Activated effector memory CD4-positive, alpha-beta T cell treated with Interleukin-2 at 50 U/mL for 16 hours (primary cell): ENCODE measurements at places on chromosomes 11 and 22.

DNA sequence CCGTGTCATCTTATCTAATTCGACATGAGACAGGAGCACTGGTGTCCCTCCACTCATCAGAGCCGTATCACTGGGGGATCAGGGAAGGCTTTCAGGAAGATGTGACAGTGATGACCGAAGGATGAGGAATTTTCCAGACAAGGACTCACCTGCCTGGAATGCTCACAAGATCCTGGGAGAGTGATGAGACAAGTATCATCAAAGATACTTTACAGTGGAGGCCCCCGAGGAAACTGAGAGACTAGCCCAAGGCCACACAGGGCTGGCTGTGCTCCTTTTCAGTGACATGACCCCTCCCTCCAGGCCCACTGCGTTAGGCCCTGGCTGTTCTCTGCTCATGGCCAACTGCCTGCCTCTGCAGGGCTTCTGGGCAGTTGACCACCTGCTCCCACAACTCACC, 13.0 kb downstream of the CLPB start:
- DNase-seq = no peak

DNA sequence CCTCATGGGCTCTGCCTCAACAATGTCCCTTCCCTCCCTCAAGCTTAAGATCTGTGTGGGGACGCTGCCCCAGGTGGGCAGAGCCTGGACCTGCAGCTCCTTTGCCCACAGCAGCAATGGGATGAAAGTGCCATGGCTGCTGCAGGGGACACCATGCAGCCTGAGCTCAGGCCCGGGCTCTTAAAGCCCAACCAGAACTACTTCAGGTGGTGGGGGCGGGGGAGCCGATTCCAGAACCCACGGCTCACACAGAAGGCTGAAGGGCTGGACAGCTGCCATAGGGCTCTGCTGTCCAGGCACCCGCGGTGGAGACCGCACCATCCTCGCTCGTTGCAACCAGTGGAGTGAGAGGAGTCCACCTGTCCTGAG, 12.5 kb downstream of the CHID1 start:
- no peak for DNase-seq

DNA sequence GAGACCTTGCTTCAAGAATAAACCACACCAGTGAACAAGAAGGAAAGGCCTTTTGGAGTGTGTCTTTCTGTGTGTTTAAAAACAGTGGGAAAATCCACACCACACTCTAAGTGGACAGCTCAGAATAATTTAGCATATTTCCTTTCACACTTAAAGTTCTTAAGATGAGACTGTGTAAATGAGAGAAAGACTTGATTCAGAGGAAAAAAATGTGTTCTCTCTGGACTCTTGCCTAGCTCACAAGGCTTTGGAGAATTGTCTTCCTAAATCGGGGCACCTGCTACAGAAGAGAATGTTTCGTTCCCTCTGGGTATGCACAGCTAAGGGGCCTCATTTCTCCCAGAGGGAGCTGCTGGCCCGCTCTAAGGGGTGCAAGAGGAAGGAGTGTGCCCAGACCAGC, 28.4 kb upstream of the CRTAM start:
- no peak for DNase-seq

DNA sequence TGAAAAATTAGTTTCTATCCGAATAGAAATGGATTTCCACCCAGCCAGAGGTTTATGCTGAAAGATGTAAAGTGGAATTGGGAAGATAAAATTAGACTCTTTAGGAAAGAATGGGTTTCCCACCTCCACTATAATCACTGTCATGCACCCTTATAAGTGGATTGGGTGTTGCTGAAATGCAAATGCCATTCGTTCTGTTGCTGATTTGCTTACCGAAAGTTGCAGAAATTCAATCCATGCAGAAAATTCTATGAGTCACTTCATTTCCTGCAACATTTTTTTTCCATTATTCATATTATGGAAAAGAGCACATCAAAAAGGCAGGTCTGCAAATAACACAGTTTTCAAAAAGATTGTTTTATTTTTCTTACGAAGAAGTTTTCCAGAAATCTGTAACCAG, 65.6 kb downstream of the LDLRAD3 start:
- DNase-seq = no peak

- no peak for DNase-seq
Observed at GRCh38 chr22:46009730-46010129, 32.8 kb upstream of the WNT7B start.

DNA sequence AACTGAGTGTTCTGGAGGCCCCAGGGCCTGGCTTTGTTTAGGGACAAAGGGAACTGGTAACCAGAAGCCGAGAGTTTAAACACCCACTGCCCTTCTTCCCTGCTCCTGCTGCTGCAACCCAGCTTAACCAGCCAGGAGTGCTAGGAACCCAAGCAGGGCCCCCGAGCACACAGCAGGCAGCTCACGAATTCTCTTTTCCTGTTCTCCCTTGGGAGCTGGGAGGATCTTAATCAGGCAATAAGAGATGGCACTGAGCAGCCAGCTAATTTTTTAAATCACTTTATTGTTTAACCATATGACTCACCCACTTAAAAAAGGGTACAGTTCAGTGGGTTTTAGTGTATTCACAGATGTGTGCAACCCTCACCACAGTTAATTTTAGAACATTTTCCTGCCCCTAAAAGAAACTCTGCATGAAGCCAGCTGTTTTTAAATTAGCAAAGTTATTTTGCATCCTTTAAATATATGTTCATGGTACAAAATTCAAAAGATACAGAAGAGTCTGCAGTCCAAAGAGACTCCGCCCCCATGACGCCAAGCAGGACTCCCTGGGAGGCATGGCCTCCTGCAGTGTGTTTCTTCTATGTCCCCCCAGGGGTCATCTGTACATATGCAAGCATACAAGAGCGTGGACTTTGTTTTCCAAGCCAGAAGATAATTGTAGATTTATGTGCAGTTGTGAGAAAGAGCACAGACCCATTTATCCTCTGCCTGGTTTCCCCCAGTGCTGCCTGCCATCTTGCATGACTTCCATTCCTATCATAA, 18.9 kb upstream of the PPP6R3 start:
- DNase-seq = no peak

- DNase-seq = no peak
Observed at GRCh38 chr22:44759001-44759400, 6.6 kb downstream of the ARHGAP8 start.

DNA sequence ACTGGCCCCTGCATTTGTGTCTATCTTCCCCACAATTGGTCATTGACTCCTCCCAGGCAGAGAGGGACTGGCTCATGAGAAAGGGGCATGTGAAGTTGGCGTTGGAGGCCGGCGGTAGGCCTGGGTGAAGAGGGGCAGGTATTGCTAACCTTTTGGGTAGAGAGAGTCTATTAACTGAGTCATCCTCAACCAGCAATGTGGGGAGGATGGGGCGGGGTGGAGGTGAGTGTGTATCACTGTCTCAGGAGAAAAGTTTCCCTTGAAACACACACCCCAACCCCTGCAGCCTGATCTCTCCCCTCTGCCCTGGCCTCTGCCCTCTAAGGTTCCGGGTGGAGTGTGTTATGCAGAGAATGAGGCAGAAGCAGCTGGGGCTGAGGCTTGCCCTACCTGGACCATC, 60.1 kb upstream of the PHF21B start:
- DNase-seq = no peak

- no peak for DNase-seq
Observed at GRCh38 chr11:1304380-1304779, 5.1 kb downstream of the TOLLIP start.

GRCh38 chr11:33735271-33736147, 714 bp downstream of the CD59 start:
- DNase-seq = peak; percentile 32

DNA sequence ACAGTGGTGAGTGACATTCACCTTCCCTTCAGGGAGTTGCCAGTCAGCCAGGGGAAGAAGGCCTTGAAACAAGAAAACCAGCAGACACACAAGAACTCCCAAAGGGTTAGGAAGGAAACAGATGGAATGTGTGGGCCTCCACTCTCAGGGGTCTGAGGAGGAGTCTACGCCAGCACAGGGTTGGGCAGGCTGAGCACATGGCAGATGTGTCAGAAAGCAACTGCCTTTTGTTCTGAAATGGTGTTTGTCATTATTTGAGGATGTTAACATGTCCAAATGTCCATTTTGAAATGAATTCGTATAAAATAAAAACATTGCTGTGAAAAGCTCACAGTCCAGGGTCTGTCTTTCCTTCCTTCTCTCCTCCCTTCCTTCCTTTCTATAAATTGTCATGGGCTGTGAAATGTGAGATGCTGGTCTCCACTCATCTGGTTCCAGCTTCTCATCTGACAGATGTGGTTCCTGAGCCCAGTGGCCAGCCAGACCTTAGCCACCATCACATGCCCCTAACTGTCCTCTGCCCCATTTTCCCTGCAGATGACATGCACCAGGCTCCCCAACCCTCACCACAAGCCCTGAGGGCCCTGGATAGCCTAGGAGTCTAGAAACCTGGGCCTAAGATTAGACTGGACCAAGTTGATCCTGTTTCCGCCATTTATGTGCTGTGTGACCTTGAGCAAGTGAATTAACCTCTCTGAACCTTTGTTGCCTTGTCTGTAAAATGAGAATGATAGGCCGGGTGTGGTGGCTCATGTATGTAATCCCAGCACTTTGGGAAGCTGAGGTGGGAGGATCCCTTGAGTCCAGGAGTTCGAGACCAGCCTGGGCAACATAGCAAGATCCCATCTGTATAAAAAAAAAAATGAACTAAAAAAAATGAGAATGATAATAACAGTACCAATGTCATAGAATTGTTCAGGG, 56.2 kb upstream of the CRYBB3 start:
- DNase-seq = no peak

DNA sequence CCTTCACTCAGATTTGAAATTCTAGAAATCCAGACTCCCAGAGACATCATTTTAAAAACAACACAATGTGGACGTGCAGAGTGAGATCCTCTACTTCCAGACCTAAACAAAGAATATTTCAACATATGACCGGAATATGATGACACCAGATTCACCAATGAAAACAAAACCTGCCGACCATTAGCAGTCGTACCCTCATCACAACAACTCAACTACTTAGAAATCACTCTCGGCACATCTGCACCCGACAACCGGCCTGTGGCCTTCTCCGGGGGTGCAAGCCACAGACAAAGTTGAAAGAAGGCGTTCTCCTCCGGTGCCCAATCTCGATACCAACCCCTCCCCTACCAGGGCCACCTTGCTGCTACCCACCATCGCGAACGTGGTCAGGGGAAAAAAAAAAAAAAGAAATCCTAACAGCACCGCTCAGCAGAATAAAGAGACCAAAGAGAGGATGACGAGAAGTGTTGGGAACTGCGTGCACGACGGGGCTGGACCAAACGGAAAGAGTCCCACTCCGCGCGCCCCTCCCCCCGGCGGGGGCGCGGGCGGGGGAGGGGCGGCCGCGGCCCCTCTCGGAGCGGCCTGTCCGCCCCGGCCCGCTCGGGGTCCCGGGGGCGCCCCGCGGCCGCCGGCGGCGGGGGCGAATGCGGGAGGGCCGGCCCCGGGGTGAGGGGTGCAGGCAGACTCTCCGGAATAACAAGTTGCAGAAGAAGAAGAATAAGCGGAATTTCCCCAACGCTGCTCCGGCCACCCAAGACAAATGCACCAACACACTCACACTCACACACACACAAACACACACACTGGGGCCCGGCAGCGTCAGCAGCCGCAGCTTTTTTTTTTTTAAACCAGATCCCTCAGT, 1.7 kb downstream of the PHF21A start:
- DNase-seq = peak; percentile 47

DNA sequence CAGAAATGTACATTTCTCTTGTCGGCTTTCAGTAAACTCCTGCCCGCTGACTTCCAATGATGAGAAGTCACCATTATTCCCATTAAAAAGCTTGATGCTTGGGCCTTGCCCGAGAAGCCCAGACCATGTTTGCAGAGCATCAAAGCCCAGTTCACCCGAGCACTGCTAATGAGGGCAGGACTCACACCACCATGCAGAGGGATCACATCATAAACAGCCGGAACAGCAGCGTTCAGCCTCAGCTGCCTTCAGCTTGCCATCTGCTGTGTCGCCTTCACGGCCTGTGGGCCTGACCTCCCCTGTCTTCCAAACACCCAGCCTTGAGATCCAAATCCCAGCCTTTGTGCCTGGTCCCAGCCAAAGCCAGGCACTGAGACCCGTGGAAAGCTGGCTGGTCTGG, 105.4 kb upstream of the CSNK2A3 start:
- DNase-seq = no peak

GRCh38 chr11:74932797-74933196, 16.1 kb downstream of the XRRA1 start:
- DNase-seq = no peak

DNA sequence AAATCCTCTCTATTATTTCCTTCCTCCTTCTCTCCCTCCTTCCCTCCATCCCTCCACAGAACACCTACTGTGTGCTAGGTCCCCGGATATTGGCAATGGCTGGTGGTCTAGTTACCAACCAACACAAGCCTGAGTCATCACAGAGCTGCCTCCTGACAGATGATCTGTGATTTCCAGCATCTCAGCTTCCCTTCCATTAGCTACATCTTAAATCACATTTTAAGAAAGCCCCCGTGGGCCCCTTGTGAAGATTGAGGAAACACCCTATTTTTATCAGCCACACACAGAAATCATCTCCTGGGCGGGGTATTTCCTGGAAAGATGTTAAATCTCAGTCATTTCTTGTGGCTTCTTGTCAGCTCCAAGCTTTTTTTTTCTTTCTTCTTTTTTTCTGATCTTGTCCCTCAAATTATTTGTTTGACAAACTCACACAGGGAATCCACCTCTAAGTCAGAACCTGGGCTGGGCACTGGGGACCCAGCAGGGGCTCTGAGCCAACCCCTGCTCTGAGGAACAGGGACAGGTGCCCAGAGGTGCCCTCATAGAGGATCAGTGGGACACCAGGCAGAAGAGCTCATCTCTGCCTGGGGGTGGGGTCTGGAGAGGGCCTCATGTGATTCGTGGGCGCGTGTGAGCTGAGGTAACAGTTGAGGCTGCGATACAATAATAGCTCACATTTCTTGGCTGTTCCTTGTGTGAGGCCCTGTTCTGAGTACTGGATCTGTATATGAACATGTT, 42.4 kb downstream of the CACNA1I start:
- no peak for DNase-seq

- no peak for DNase-seq
Observed at GRCh38 chr11:121681550-121682268, 228.9 kb upstream of the SORL1-AS1 start.

- no peak for DNase-seq
Observed at GRCh38 chr11:34839969-34840368, 76.2 kb downstream of the APIP start.

DNA sequence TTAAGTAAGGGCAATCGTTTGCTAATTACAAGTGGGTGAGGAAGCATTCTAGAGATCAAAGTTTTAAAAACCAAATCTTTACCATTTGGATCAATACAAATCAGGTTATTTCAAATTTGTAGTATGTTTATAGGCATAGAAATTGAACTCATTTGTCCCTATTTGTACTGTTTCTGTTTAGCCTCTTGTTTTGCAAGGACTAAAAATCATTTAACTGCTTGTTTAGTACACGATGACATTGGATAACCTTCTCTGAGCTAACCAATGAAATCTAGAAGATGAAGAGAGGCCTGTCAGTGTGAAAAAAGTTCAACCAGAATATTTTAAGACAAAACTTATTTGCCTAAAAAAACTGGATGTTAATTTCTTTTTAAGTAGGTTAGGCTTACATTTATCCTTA, 40.0 kb downstream of the ZC3H12C start:
- no peak for DNase-seq
